Putamen (tissue), 1 donor: ENCODE measurements at places on chromosomes 2 and 18.

GRCh38 chr2:70771446-70771845 lies 3.4 kb upstream of the ADD2 start:
- no peak for DNase-seq

GRCh38 chr2:239380831-239381708 lies 19.8 kb downstream of the HDAC4 start:
- DNase-seq: peak; percentile 79

DNA sequence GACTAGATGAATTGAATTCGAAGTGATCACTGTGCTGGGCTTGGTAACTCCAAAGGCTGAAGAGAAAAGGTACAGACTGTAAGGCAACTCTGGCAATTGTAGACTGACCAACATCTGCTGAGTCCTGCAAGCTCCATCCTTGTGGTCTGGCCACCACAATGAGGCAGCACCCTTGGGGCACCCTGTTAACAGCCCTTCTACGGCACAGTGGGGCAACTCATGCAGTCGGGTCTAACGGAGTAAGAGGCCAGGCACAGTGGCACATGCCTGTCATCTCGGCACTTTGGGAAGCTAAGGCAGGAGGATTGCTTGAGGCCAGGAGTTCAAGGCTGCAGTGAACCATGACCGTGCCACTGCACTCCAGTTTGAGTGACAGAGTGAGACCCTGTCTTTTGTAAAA lies 126.8 kb downstream of the ZAP70 start:
- no peak for DNase-seq

DNA sequence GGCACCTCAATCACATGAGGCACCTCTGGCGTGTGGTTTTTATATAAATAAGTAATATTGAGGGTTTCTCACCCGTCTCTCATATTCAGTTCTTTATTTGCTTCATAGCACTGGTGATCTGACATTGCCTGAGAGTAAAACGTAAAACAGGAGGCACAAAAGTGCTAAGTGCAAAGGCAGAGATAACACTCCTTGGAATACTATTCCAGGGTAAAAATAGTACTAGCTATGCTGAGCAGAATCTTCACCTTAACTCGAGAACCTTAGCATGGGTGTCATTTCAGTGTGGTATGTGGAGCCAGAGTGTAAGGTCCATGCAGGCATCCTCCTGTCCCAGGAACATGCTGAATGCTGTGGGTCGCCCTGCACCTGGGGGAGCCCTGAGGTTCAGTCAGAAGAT lies 26.9 kb downstream of the ZCCHC2 start:
- DNase-seq: no peak

GRCh38 chr2:102337012-102337411 lies 18.6 kb upstream of the IL18R1 start:
- no peak for DNase-seq

DNA sequence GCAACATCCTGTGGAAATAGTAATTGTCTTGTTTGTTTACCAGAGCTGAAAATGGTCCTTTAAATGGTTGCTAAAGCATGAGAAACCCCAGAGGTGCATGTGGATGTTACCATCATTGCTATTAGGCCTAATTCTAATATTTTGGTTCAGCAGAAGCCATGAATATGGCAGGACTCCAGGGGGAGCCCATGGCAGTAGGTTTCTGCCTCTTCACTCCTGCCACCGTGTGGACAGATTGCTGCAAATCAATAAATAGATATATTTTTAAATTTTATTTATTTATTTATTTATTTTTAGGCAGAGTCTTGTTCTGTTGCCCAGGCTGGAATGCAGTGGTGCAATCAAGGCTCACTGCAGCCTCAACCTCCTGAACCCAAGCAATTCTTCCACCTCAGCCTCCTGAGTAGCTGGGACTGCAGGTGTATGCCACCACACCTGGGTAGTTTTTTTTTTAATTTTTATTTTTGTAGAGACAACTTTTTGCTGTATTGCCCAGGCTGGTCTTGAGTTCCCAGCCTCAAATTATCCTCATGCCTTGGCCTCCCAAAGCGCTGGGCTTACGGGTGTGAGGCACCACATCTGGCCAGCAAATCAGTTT lies 54.9 kb upstream of the CAPN13 start:
- DNase-seq: peak; percentile 71

GRCh38 chr2:3604991-3605961 lies 10.4 kb downstream of the COLEC11 start:
- peak; percentile 37 for DNase-seq

- DNase-seq: no peak
Measured at GRCh38 chr2:219426068-219426443, 7.9 kb downstream of the DES start.

DNA sequence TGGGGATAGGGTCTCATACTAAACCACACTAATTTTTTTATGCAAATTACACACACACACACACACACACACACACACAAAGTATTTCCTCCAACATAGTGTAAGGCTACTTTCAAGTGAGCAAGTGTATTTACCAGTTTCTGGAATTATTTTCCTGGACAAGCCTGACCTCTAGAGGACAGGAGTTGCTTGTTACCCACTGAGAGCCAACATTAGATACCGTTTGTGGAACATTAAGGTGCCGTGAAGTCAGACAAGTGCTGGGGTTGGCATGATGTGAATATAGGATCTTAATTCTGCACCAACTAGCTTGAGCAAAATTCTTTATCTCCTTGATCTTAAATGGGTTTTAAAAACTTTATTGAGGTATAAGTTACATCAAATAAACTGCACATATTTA lies 39.3 kb upstream of the SERPINB2 start:
- DNase-seq: no peak

GRCh38 chr2:129301431-129301913 lies 678.0 kb upstream of the RAB6C start:
- DNase-seq: no peak

DNA sequence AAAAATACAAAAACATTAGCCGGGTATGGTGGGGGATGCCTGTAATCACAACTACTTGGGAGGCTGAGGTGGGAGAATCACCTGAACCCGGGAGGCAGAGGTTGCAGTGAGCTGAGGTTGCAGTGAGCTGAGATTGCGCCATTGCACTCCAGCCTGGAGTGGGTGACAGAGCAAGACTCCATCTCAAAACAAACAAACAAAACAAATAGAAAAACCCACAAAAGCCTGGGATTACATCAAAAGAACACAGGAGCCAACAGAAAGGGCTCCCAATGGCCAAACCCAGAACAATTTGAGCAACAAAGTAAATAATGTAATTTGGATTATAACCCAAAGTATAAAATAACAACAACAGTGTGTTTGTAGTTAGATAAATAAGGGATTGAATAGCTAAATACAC lies 159.8 kb downstream of the UXS1 start:
- no peak for DNase-seq

- no peak for DNase-seq
Measured at GRCh38 chr18:22840606-22841144, 92.5 kb upstream of the RBBP8 start.

DNA sequence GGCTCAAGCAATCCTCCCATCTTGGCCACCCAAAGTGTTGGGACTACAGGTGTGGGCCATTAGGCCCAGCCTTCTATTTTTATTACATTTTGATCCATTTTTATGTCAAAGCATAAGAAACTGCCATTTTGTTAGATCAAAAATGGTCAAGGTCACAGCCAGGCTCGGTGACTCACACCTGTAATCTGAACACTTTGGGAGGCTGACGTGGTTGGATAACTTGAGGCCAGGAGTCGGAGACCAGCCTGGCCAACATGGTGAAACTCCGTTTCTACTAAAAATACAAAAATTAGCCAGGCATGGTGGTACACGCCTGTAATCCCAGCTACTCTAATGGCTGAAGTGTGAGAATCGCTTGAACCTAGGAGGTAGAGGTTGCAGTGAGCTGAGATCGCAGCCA lies 49.2 kb downstream of the EEF1B2 start:
- no peak for DNase-seq

DNA sequence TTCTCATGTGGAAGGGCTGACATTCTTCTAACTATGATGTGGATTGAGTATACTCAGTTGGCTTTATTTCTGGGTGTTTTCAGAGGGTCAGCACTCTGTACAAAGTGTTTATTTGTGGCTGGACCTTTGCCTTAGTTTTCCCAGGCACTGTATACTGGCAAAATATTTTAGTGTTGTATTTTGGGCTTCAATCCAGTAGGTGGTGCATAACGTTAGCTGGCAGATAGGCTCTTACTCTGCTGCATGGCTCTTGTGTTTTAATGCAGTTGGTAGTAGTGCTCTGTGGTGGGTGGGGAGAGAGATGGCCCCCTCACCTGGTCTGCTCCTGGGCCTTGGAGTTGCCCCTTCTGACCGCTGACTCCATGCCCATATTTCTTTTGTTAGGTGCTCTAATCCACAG lies 75.6 kb upstream of the REG3A start:
- DNase-seq: no peak

DNA sequence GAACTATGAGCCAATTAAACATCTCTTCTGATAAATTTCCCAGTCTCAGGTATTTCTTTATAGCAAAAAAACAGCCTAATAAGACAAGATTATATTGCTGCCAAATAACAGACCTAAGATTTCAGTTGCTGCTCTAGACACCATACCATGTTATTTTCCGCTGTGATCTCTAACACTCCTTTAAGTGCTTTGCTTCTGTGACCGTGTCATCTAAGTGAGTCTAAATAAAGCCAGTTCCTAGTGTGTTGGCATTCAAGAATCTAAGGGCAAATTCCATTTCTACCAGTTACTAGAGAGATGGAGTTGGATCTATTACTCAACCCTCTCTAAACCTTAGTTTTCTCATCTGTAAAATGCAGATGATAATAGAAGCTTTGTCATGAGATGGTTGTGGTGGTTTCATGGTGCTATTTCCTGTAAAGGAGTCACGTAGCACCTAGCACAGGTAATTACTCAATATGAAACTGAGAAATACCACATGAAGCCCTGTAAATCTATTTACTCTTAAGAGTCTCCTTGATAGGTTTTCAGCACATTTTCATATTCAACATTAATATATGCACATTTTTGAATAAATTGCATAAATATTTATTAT lies 40.5 kb downstream of the SPHKAP start:
- DNase-seq: no peak

- DNase-seq: peak; percentile 70
Measured at GRCh38 chr2:104851291-104852089, 2.4 kb upstream of the POU3F3 start.

GRCh38 chr2:181742922-181743722 lies 62.8 kb upstream of the NEUROD1 start:
- peak; percentile 49 for DNase-seq

DNA sequence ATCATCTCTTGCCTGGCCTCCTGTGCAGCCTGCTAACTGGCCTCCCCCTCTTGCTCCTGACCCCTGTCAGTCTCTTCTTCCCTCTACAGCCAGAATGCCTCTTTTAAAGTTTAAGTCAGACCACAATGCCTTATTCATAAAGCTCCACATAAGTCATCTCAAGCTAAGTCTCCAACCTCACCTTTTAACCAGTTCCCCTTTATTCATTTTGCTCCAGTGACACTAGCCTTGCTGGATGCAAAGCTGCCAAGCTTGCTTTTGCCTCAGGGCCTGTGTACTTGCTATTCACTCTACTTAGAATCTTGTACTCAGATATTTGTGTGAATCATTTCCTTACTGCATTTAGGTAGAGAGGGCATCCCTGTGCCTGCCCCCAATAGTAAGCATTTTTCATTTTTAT lies 180.9 kb downstream of the PDE1A start:
- no peak for DNase-seq

GRCh38 chr2:135948642-135949355 lies 36.6 kb downstream of the DARS1 start:
- DNase-seq: no peak

GRCh38 chr18:11676867-11677266 lies 12.2 kb upstream of the GNAL start:
- no peak for DNase-seq

DNA sequence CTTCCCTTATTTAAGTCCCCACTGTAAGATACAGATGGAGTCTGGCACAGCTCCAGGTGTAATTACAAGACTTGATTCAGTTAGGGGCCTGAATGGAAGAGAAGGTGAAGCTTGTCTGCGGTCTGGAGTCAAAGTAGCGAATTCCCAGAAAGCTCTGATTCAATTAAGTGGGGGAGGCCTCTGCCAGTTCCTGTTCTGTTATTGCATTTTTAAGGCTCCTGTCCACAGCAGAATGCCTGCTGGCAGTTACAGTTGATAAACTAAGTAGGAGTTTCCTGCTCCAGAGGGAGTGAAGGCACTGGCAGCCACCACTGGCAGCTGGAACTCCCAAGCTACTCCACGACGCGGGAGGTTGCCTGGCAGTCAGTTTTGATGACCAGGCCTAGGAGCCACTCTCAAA lies 181.1 kb downstream of the SOCS6 start:
- DNase-seq: peak; percentile 64

DNA sequence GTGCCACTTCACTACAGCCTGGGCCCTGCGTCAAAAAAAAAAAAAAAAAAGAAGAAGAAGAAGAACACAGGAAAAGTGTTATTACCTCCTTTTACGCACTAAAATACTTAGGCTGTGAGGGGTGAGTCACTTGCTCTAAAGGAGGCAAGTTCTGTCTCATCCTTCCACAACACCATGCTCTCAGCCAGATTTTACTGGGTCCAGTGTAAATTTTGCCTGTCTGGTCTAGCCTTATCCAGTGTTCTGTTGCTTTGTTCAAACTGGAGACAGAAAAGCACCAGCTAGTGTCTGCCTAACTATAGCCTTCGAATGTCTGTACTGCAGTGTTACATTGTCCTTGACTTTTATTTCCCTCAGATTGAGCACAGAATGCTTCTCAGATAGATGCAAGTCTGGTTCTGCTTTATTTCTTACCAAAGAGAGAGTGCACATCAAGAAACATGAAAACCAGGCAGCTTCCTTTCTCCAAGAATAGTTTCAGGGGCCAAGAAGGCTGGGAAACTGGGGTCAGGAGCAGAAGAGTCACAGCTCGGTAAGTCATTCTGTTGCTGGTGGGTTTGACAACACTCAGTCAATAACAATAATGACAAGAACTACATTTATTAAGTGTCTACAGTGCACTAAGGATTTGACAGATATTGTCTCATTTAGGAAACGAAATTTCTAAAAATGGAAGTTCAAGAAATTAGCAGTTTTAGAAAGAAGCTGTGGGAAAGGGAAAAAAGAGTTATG lies 3.1 kb upstream of the MSGN1 start:
- no peak for DNase-seq

- DNase-seq: no peak
Measured at GRCh38 chr2:190596993-190597392, 51.9 kb upstream of the NAB1 start.

DNA sequence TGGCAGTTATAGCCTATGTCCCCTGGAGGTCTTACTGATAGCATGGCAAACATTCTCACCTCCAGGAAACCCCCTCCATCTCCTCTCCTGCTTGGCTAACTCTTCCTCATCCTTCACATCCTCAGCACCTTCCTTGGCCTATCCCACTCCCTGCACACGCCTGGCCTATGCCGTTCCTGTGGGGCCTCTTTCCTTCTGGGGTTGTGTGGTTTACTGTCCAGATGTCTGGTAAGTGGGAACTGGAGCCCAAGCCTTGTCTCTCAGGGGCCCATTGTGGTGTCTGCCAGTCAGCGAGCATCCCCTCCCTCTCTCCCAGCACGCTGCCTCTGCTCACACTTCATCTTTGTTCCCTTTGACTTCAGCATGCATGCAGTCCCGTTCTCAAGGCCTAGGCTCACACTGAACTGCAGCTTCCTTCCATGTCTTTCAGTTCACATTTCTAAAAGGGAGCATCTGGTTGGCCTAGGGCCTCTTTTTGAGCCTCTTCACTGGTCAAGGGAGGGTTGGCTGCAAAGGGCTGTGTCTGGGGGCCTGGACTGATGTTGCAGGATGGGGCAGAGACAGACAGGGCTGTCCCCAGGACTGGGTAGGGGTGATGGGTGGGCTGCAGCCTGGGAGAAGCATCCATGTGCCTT lies 13.1 kb downstream of the SPR start:
- no peak for DNase-seq
